ENCODE measurements at places on chromosomes 5 and 9. TPM values are rescaled to one million over a fixed set of nuclear protein-coding genes. Genes with fewer than 3 reads are reported as not detected.

Gene NR6A1
- total RNA-seq, result 0.21 TPM

Gene RGS7BP
- total RNA-seq, result not detected

Gene BAAT
- total RNA-seq, result not detected

Gene RNF180
- not detected for total RNA-seq

Gene ZFP2
- not detected for total RNA-seq

Gene STK32A
- total RNA-seq, result 0.21 TPM

Gene LCN6
- total RNA-seq, result not detected

DNA sequence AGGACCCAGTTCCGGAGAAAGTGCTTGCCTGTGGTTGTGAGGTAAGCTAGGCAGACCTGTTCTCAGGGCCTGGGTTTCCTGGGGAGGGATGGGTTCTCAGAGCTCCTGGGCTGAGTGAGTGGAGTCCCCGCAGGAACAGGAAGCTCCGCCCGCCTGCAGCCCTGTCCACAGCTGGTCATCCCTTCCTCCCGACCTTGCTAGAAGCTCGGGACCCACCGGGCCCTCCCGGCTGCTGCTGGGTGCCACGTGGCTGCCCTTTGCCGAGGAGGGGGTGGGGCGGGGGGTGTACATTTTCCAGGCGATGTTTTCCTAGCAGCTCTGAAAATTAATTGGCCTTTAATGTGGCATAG is 198.1 kb downstream of the C9orf50 start:
- H3K4me3 ChIP-seq, result no peak overlapping the region
- no peak for DNase-seq
- H3K27me3 ChIP-seq, result peaks cover 7% of the 10 kb centered on the region

DNA sequence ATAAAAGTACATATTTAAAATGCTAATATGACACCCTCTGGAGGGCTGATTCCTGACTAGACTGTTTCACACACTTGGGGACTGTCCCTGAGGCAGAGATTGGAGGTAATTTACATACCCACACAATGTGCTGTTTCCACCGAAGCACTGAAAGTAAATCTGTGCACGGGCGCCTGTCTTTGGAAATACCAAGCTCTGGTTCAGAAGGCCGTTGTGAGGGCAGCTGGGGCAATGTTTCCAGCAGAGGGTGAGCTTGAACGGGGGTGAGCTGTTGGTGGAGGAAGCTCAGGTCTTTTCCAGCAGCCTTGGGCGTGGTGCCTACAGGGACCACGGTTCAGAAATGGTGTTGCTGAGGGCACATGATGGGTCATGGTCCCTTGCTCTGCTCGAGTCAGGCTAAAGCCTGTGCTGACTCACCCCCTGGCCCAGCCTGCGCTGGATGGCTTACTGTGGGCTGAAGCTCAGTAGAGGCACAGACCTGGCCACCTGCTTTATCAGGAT is 25.8 kb upstream of the HMCN2 start:
- peaks cover 13% of the 10 kb centered on the region for H3K27me3 ChIP-seq
- no peak for DNase-seq
- H3K36me3 ChIP-seq, result no peaks in the 10 kb centered on the region

DNA sequence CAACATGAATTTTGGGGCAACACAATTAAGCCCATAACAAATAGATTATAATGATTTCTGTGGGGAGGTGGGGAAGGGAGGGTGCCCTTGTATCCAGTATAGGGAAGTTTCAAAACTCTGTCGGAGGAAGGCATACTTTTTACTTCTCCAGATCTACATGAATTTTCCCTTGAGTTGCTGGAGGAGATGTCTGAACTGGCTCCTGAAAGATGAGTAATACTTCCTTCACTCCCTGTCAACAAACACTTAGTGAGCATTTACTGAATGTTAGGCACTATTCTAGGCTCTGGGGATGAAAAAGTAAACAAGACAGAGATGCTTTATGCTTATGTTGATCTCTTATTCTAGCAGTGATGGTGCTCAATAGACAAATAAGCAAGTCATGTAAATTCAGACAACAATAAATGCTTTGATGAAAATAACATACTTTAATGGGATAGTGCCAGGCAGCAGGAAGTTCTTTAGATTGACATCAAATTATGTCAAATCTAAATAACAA is 197.9 kb upstream of the ANKH start:
- no peaks in the 10 kb centered on the region for H3K36me3 ChIP-seq
- no peak overlapping the region for H3K4me3 ChIP-seq
- no peak overlapping the region for H3K27ac ChIP-seq
- no peak for DNase-seq
- H3K4me1 ChIP-seq, result no peaks in the 10 kb centered on the region

GRCh38 chr9:35627575-35627974 is 9.4 kb upstream of the CD72 start:
- no peaks in the 10 kb centered on the region for H3K4me1 ChIP-seq
- H3K4me3 ChIP-seq, result no peak overlapping the region
- no peak for DNase-seq
- peaks cover 5% of the 10 kb centered on the region for H3K27me3 ChIP-seq

DNA sequence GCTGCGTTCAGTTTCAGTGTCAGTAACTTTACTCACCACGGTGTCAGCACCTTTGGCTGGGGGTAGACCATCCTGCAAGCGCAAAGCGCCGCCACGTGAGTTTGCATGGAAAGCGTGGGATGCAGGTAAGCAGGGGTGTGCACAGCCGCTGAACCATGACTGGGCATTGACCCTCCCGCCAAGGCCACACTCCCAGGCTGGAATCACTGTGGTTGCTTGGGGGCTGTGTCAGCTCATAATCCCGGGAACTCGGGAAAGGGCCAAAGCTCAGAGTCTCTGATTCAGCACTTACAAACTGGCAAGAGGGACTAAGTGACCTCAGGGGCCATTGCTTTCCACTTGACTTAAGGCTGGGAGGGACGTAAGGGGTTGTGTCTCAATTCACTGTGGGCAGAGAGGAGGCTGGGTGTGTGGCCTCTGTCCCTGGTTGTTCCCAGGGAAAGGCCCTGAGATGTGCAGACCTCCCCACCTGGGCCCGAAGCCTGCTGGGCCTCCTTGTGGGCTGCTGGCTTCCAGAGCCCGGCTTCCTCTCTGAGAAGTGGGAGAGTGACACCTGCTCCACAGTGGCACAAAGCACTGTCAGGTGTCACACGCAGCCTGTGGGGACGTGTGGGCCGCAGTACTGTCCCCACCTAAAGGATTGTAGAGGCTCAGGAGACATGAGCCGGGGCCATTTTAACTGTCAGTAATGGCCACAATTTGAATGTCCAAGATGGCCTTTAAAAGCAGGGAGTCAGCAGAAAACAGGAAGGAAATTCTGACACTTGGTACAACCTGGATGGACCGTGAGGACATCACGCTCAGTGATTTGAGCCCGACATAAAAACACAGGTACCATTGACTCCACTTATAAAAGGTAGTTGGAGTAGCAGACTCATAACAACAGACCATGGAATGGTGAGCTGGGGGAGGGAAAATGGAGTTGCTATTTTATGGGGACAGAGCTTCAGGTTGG is 16.7 kb downstream of the ABO start:
- H3K27ac ChIP-seq, result no peak overlapping the region
- no peak for DNase-seq
- no peak overlapping the region for H3K4me3 ChIP-seq
- H3K4me1 ChIP-seq, result no peaks in the 10 kb centered on the region
- H3K27me3 ChIP-seq, result peaks cover 21% of the 10 kb centered on the region

DNA sequence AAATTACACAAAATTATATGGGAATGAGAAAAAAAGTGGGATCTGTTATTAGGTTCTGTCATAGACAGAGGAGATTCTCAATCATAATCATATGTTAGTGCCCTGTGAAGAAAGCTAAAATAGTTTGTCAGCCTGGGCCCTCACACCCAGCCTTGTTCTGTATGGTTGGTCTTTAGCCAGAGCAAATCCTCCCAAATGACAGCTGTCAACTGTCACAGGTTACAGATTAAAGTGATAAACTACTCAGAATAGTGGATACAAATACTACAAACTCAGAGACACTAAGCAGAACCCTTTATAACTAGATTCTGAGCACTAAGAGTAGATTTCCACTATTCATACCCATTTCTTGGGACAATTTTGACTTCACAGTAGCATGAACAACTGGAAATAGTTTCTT is 405.0 kb upstream of the MEF2C start:
- no peak overlapping the region for H3K4me3 ChIP-seq
- H3K27ac ChIP-seq, result no peak overlapping the region
- H3K27me3 ChIP-seq, result no peaks in the 10 kb centered on the region
- DNase-seq, result no peak
- no peaks in the 10 kb centered on the region for H3K36me3 ChIP-seq
- peaks cover 20% of the 10 kb centered on the region for H3K4me1 ChIP-seq

GRCh38 chr9:7901621-7902020 is 102.0 kb upstream of the DMAC1 start:
- no peaks in the 10 kb centered on the region for H3K36me3 ChIP-seq
- DNase-seq, result no peak
- H3K27me3 ChIP-seq, result no peaks in the 10 kb centered on the region
- H3K4me1 ChIP-seq, result no peaks in the 10 kb centered on the region
- H3K27ac ChIP-seq, result no peak overlapping the region

- peaks cover 58% of the 10 kb centered on the region for H3K4me1 ChIP-seq
- H3K27me3 ChIP-seq, result peaks cover 5% of the 10 kb centered on the region
- H3K36me3 ChIP-seq, result peaks cover 6% of the 10 kb centered on the region
- no peak overlapping the region for H3K4me3 ChIP-seq
These were observed 35.5 kb downstream of the RAPGEF1 start for GRCh38 chr9:131704141-131704983.

DNA sequence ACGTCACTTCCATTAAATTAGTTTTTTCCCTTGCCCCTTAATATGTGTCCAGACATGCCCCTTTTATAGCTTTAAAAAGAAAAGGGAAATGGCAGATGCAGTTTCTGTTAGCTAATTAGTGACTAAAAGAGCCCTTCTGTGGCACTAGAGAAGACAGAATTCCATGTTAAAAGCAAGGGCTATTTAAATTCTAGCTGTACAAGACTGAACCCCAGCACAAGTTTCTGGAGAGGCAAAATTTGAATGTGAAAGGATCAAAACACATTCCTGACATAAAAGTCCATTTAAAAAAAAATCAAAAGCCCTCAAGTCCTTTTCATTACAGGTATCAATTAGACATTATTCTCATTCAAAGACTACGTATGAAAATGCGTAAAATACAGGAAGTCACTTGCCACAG is 78.7 kb downstream of the HAPLN1 start:
- no peak overlapping the region for H3K27ac ChIP-seq
- peaks cover 4% of the 10 kb centered on the region for H3K27me3 ChIP-seq
- no peak for DNase-seq
- peaks cover 1% of the 10 kb centered on the region for H3K4me1 ChIP-seq
- H3K36me3 ChIP-seq, result no peaks in the 10 kb centered on the region

GRCh38 chr9:103839197-103839596 is 254.9 kb upstream of the SMC2 start:
- no peak overlapping the region for H3K27ac ChIP-seq
- H3K4me3 ChIP-seq, result no peak overlapping the region
- no peaks in the 10 kb centered on the region for H3K27me3 ChIP-seq
- H3K36me3 ChIP-seq, result no peaks in the 10 kb centered on the region
- no peak for DNase-seq

DNA sequence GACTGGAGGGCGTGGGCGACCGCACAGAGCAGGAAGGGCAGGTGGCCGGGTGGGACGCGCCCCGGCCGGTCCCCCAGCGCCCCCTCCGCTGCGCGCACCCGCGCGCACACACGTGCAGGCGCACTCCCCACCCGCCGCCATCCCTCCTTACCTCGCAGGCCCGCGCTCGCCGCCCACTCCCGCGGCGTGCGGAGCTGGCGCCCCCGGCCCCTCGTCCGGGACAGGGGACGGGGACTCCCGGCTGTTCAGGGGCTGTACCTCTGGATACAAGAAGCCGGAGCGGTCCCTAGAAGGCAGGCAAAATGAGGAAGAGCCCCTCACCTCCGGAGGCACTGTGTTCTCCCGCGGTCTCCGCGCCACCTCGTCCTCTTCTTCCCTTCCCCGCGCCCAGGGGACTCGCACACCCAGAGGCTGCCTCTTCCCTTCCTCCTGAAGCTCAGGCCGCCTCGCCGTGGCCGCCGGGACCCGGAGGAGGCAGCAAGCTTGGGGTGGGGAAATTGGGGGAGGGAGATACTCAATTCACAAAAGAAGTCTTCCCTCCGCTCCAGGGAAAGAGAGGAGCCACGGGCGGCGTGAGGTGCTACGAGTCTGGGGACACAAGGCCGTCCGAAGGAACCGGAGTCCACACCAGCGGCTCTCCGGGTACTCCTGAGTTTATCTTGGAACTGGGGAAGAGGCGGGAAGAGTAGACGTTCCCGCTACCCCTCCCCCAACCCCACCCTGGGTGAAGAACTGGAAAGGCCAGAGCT is 1.4 kb upstream of the GABRB2 start:
- H3K27ac ChIP-seq, result no peak overlapping the region
- 0 out of 2 replicates have a peak, but pooled peaks cover 7% of the 10 kb centered on the region for H3K4me1 ChIP-seq
- H3K27me3 ChIP-seq, result peaks cover 14% of the 10 kb centered on the region
- no peak overlapping the region for H3K4me3 ChIP-seq
- no peak for DNase-seq
- no peaks in the 10 kb centered on the region for H3K36me3 ChIP-seq

GRCh38 chr5:88130211-88130815 is 138.3 kb downstream of the TMEM161B start:
- H3K27me3 ChIP-seq, result no peaks in the 10 kb centered on the region
- no peak for DNase-seq
- no peak overlapping the region for H3K4me3 ChIP-seq
- no peaks in the 10 kb centered on the region for H3K4me1 ChIP-seq
- no peak overlapping the region for H3K27ac ChIP-seq

DNA sequence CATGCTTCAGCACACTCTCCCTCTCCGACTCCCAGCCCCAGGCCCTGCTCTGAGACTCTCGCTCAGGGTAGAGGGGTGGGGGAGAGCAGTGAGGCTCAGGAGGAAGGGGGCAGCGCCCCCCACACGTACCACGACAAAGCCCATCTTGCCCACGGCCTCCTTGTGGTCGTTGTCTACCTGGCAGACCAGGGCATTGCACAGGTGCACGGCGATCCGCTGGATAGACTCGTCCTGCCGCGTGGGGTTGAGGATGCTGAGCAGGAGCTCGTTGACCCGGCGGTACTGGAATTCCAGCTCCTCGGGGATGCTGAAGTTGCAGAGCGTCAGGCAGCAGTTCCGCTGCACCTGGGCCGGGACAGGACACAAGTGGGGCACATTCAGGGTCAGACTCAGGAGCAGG is 18.5 kb upstream of the ZDHHC12 start:
- H3K27me3 ChIP-seq, result no peaks in the 10 kb centered on the region
- DNase-seq, result no peak
- H3K27ac ChIP-seq, result no peak overlapping the region
- peaks cover under 1% of the 10 kb centered on the region for H3K36me3 ChIP-seq
- no peaks in the 10 kb centered on the region for H3K4me1 ChIP-seq
- H3K4me3 ChIP-seq, result no peak overlapping the region

GRCh38 chr9:76595645-76596044 is 136.7 kb downstream of the GCNT1 start:
- peaks cover 22% of the 10 kb centered on the region for H3K4me1 ChIP-seq
- DNase-seq, result no peak
- no peak overlapping the region for H3K4me3 ChIP-seq
- peaks cover 6% of the 10 kb centered on the region for H3K27me3 ChIP-seq

All from HFFc6 (cell line).